ENCODE measurements at places on chromosomes 1 and 21. TPM values are rescaled to one million over a fixed set of nuclear protein-coding genes. Genes with fewer than 3 reads are reported as not detected.

DNA sequence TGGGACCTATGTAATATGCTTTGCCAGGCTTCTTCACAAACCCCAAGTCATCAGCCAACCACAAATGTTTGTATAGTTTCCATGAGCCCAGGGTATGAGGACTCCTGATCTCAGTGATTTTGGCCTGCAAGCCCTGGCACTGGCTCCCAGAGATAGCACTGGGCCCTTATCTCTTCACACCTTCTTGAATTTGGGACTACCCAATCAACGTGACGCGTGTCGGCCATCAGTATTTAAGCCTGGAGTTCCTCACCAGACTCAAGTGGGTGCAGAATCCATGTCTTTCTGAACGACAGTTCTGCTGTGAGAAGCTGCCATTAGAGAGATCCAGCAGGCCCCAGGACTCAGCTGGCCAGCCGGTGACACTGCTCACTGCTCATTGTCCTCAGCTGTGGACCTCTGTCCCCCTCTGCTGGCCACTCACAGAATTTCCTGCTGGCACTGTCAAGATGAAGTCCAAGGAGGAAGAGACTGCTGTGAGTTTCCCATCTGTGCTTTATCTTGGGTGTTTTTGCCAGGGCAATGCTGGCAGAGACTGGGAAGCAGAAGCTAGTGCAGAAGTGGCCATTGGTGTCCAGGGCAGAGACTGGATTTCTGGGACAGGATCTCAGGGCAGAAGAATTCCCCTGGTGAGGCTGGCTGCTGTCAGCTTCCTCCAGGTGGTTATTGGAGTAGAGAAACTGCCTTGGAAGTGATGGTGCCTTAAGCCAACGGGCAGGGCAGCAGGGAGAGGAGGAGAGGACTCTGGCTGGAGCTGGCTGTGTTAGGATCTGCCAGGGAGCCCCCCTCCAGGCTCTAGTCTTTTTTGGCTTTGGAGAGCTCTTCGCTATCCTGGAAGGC is 28.4 kb downstream of the TMCC2 start:
- no peak overlapping the region for H3K27ac ChIP-seq
- no peak overlapping the region for H3K4me3 ChIP-seq
- peaks cover 14% of the 10 kb centered on the region for H3K4me1 ChIP-seq
- DNase-seq, result peak; percentile 96
- H3K36me3 ChIP-seq, result no peaks in the 10 kb centered on the region

- no peak for DNase-seq
- H3K27ac ChIP-seq, result no peak overlapping the region
- no peaks in the 10 kb centered on the region for H3K27me3 ChIP-seq
These were observed 667.1 kb upstream of the PKN2 start for GRCh38 chr1:88016947-88017346.

- no peak for DNase-seq
- H3K36me3 ChIP-seq, result no peaks in the 10 kb centered on the region
- H3K27me3 ChIP-seq, result no peaks in the 10 kb centered on the region
- no peak overlapping the region for H3K27ac ChIP-seq
These were observed 66.8 kb upstream of the BACH1 start for GRCh38 chr21:29231756-29232529.

GRCh38 chr1:170131450-170131849 is 14.3 kb upstream of the NTMT2 start:
- no peaks in the 10 kb centered on the region for H3K36me3 ChIP-seq
- no peaks in the 10 kb centered on the region for H3K27me3 ChIP-seq
- H3K27ac ChIP-seq, result no peak overlapping the region

DNA sequence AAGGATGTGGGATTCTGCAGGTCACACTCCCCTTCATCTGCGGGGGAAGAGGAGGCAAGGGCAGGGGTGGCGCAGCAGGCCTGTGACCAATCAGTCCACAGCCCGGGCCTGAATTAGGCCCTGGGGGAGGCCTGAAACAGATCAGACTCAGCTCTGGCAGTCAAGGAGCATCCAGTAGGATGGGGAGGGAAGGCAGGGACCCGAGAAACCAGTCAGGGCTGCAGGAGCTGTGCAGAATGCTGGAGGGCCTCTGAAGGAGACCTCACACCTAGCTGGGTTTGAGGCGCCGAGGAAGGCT is 12.7 kb downstream of the TNNT2 start:
- no peaks in the 10 kb centered on the region for H3K27me3 ChIP-seq
- no peak overlapping the region for H3K27ac ChIP-seq
- no peak for DNase-seq
- H3K36me3 ChIP-seq, result no peaks in the 10 kb centered on the region
- no peaks in the 10 kb centered on the region for H3K4me1 ChIP-seq

- H3K4me3 ChIP-seq, result no peak overlapping the region
- H3K27ac ChIP-seq, result no peak overlapping the region
- H3K36me3 ChIP-seq, result no peaks in the 10 kb centered on the region
- H3K27me3 ChIP-seq, result no peaks in the 10 kb centered on the region
- no peaks in the 10 kb centered on the region for H3K4me1 ChIP-seq
These were observed 684.0 kb downstream of the NCAM2 start for GRCh38 chr21:21682172-21682571.

Gene LAPTM5
- polyA plus RNA-seq, result 46.9 TPM

DNA sequence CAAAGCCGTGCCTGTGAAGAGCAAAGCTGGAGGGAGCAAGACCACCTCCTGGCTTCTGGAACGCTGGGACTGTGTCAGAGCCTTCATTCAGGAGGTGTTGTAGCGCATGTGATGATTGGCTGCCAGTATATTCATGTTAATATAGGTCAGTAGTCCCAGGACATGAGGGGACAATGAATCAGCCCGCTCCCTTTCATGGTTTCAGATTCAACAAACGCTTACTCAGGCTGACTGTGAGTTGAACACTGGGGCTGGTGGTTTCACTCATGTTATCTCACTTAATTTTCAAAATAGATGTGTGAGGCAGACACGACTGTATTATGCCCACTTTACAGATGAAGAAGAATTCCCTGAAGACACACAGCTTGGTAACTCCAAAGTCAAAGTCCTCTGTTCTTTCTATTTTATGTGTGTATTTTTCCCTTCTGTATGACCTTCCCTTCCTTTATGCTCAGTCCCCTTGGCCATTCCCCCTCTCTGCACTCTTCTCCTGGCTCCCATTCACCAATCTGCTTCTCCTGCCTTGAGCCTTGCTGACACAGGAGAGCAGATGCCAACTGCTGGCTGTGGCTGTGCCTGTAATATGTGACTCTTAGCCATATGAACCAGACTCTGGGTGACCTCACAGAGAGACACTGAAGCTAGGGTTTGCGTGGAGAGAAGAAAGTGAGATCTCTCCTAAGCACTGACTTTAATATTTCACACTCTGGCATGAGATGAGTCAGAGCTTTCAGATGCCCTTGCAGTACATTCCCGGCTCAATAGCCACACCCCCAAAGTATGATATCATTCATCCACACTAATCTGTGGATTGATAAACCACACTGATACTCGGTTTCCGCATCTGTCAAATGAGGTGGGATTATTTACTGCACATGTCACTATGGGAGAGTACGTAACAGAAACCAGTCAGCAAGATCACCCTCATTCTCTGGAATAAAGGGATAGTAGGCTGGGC is 31.4 kb upstream of the KIRREL1 start:
- H3K36me3 ChIP-seq, result no peaks in the 10 kb centered on the region
- no peaks in the 10 kb centered on the region for H3K4me1 ChIP-seq
- H3K27ac ChIP-seq, result no peak overlapping the region
